Stomach (tissue), 19 donors: ENCODE measurements at places on chromosomes 2 and 18. TPM values are rescaled to one million over a fixed set of nuclear protein-coding genes. Genes with fewer than 3 reads are reported as not detected.

DSC2 gene
- total RNA-seq = 47.0 TPM

CSRNP3 gene
- 0.58 TPM for total RNA-seq

SERPINB7 gene
- not detected for total RNA-seq

CKAP2L gene
- 1.4 TPM for total RNA-seq

RESP18 gene
- not detected for total RNA-seq

GRCh38 chr2:128602038-128602698 lies 283.5 kb upstream of the HS6ST1 start:
- no peak overlapping the region for H3K4me3 ChIP-seq
- H3K27me3 ChIP-seq = no peaks in the 10 kb centered on the region
- no peak overlapping the region for H3K27ac ChIP-seq
- no peaks in the 10 kb centered on the region for H3K4me1 ChIP-seq

DNA sequence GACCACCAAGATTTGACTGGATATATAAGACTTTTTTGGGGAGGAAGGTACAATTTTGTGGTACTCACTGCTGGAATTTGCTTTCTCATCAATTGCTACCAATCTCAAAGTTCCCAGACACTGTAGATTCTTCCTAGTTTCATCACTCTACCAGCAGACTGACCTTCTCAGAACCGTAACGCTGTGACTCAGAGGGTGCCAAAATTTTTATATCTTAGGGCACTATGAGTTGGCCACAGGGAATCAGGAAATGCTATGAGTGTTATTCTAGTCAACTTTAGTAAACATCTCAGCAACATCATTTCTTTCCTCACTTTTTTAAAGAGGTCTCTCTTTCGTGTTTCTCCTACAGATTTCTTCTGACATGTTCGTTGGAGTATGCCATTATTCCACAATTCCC lies 499.0 kb downstream of the TMX3 start:
- no peaks in the 10 kb centered on the region for H3K27me3 ChIP-seq
- no peaks in the 10 kb centered on the region for H3K4me1 ChIP-seq
- H3K36me3 ChIP-seq = no peaks in the 10 kb centered on the region
- DNase-seq = no peak
- no peak overlapping the region for H3K4me3 ChIP-seq
- H3K27ac ChIP-seq = no peak overlapping the region

- DNase-seq = no peak
- H3K27ac ChIP-seq = no peak overlapping the region
- H3K36me3 ChIP-seq = no peaks in the 10 kb centered on the region
- no peak overlapping the region for H3K4me3 ChIP-seq
Measured at GRCh38 chr2:177721087-177721486, 328.5 kb downstream of the AGPS start.

DNA sequence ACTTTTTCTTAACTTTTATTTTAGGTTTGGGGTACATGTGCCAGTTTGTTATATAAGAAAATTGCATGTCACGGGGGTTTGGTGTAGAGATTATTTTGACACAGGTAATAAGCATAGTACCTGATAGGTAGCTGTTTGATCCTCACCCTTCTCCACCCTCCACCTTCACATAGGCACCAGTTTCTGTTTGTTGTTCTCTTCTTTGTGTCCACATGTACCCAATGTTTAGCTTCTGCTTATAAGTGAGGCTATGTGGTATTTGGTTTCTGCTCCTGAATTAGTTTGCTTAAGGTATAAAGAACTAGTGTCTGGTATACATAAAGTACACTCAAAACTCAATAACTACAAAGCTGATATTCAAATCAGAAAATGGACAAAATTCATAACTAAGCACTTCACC lies 654.6 kb upstream of the LINC00305 start:
- no peak for DNase-seq
- no peak overlapping the region for H3K4me3 ChIP-seq
- H3K27ac ChIP-seq = no peak overlapping the region
- no peaks in the 10 kb centered on the region for H3K36me3 ChIP-seq

GRCh38 chr18:75809151-75809925 lies 381.8 kb upstream of the SMIM21 start:
- H3K27ac ChIP-seq = no peak overlapping the region
- H3K4me1 ChIP-seq = no peaks in the 10 kb centered on the region
- no peak overlapping the region for H3K4me3 ChIP-seq
- no peaks in the 10 kb centered on the region for H3K27me3 ChIP-seq

- H3K27ac ChIP-seq = no peak overlapping the region
- H3K4me1 ChIP-seq = peaks cover 68% of the 10 kb centered on the region
- H3K4me3 ChIP-seq = peak overlapping the region; percentile 74
- peaks cover 55% of the 10 kb centered on the region for H3K27me3 ChIP-seq
- peaks cover 13% of the 10 kb centered on the region for H3K36me3 ChIP-seq
Measured at GRCh38 chr2:111119822-111120252, 877 bp upstream of the BCL2L11 start.

GRCh38 chr18:58315739-58316215 lies 271.8 kb downstream of the NEDD4L start:
- H3K27me3 ChIP-seq = no peaks in the 10 kb centered on the region
- H3K4me1 ChIP-seq = peaks cover 48% of the 10 kb centered on the region
- DNase-seq = no peak
- peak overlapping the region; percentile 65 for H3K27ac ChIP-seq
- no peak overlapping the region for H3K4me3 ChIP-seq

- H3K27me3 ChIP-seq = no peaks in the 10 kb centered on the region
- H3K4me3 ChIP-seq = no peak overlapping the region
- no peak overlapping the region for H3K27ac ChIP-seq
- no peaks in the 10 kb centered on the region for H3K4me1 ChIP-seq
- H3K36me3 ChIP-seq = no peaks in the 10 kb centered on the region
- no peak for DNase-seq
Measured at GRCh38 chr18:64438178-64438577, 289.3 kb upstream of the LINC00305 start.

- H3K4me1 ChIP-seq = peaks cover 4% of the 10 kb centered on the region
- H3K4me3 ChIP-seq = no peak overlapping the region
- H3K27me3 ChIP-seq = no peaks in the 10 kb centered on the region
- H3K36me3 ChIP-seq = no peaks in the 10 kb centered on the region
Measured at GRCh38 chr2:216018709-216019108, 5.4 kb upstream of the MREG start.

- H3K27ac ChIP-seq = no peak overlapping the region
- DNase-seq = no peak
- no peaks in the 10 kb centered on the region for H3K27me3 ChIP-seq
- peaks cover 23% of the 10 kb centered on the region for H3K4me1 ChIP-seq
Measured at GRCh38 chr18:76850112-76850511, 27.8 kb downstream of the ZNF236 start.

DNA sequence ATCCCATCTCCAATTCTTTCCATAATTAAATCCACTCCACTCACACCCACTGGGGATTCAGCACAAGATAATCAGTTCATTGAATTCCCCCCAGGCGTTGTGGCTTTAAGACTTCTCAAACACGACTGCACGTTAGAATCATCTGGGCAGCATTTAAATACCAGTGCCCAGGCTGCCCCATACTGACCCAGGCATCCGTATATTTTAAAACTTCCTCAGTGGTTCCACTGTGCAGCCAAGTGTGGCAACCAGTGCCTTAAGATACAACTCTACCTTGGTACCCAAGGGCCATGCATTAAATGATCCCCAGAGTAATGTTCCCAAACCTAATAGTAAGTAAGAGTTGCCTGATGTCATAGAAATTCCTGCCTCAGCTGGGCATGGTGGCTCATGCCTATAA lies 54.3 kb upstream of the BZW1 start:
- no peak overlapping the region for H3K4me3 ChIP-seq
- no peaks in the 10 kb centered on the region for H3K36me3 ChIP-seq
- no peaks in the 10 kb centered on the region for H3K4me1 ChIP-seq
- DNase-seq = no peak

DNA sequence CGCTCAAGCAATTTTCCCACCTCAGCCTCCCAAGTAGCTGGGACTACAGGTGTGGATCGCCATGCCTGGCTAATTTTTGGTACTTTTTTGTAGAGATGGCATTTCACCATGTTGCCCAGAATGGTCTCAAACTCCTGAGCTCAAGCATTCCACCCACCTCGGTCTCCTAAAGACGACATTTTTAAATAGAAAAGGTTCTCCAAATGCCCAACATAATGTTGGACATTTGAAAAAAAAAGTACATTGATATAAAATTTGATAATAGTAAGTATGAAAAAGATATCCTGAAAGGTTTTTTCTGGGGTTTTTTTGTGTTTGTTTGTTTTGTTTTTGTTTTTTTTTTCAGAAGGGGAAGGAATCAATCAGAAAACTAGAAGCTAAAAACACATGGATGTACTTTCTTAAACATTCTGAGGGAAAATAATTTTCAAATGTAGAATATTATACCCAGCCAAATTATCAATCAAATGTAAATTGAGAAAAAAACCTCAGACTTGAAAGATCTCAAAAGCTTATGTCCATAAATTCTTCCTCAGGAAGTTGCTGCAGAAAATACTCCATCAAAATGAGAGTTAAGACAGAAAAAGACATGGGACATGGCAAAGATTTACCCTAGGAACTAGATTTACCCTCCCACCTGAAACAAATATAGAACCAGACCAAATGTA lies 42.8 kb upstream of the MYCN start:
- DNase-seq = no peak
- no peak overlapping the region for H3K27ac ChIP-seq
- no peak overlapping the region for H3K4me3 ChIP-seq
- H3K36me3 ChIP-seq = no peaks in the 10 kb centered on the region

DNA sequence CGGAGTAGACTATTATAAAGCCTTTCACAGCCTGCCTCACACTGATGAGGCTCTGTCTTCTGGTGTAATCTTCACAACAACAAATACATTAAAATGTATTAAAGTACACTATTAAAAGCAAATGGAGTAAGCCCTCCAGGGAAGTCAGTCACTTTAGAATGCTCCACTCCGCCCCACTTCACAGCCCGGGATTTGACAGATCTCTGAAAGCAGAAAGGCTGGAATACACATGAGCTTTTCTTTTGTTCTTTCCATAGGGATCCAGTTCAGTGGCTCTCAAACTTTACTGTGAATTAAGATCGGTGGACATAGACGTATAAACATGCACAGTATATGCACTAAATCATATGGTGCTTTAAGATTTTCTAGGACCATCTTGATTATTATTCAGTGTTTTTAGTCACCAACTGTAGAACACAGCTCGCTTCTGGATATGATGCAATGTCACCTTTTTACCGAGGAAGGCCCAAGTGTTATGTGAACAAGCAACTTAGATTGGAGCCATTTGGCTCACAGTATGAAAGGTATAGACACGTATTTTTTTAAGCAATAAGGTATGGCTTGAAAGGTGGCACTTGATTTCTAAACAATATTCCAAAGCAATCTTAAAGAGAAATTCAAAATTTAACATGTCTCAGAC lies 151.1 kb downstream of the PRKCE start:
- H3K4me1 ChIP-seq = no peaks in the 10 kb centered on the region
- no peaks in the 10 kb centered on the region for H3K27me3 ChIP-seq
- H3K4me3 ChIP-seq = no peak overlapping the region

DNA sequence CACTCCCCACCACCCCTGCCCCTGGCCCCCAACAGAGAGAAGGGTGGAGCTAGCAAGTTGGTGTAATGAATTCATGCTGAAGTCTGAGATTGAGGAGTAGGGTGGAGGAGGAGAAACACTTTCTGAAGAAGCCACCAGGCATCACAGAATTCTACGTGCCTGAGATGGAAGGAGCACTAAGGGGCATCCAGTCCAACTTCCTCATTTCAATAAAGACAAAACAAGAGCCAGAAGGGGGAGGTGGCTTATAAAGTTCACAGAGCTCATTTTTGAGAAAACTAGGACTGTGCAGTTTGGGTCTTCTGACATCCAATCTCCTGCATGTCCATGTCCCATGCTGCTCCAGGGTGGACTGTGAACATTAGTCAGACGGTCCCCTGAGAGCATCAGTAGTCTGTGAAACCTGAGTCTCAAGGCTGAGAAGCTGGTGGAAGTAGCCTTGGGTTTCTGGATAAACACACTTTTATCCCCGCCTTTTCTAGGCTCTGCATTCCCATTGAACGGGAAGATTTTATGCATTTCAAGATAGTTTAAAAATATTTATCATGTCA lies 77.7 kb downstream of the TRIM43 start:
- H3K27ac ChIP-seq = no peak overlapping the region
- H3K4me1 ChIP-seq = no peaks in the 10 kb centered on the region
- no peaks in the 10 kb centered on the region for H3K36me3 ChIP-seq

DNA sequence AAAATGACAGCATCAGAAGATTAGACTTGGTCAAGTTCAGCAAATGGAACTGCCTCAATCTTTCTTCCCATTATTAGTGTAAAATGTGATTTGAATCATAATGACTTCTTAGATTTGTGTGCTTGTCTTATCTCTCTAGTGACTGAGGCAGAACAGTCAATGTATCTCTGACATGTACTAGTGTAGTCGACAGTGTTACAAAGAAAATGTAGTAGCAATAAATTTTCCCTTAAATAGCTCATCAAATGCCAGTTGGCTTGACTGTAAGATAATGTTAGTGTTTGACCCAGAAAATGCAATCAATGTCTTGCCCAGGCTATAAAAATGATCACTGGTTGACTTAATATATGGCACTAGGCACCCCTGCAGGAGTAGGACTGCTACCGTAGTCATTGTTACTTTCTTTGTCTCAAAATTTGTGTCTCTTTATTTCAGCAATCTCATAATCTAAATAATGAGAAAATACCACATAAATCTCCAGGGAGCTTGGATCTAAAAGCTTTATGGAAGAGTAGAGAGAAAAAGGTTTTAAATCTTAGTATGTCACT lies 1336.7 kb downstream of the DPP10 start:
- no peaks in the 10 kb centered on the region for H3K36me3 ChIP-seq
- H3K4me3 ChIP-seq = no peak overlapping the region
- no peaks in the 10 kb centered on the region for H3K4me1 ChIP-seq
- H3K27me3 ChIP-seq = no peaks in the 10 kb centered on the region

DNA sequence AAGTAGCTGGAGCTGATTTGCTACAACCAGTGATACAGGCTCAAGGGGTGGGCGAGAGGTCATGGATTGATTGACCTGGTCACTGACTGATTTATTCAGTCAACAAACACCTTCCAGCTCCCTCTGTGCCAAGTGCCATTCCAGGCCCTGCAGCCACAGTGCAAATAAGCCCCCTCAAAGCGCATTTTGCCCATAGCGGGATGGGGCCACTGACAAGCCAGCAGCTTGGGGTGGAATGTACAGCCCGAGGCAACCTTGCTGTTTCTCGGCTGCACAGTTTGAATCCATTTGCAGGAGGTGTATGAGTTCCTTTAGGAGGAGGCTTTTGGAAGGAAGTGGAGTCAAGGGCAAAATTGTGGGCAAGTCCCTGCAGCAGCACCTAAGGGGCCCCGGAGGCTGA lies 235.2 kb downstream of the TPGS2 start:
- H3K4me1 ChIP-seq = no peaks in the 10 kb centered on the region
- DNase-seq = no peak
- H3K27me3 ChIP-seq = no peaks in the 10 kb centered on the region

GRCh38 chr2:207255565-207256470 lies 90.1 kb upstream of the KLF7 start:
- no peak overlapping the region for H3K4me3 ChIP-seq
- no peaks in the 10 kb centered on the region for H3K36me3 ChIP-seq
- no peak for DNase-seq
- peak overlapping the region; percentile 39 for H3K27ac ChIP-seq
